Tracheal epithelial cell (primary cell): ENCODE measurements at places on chromosomes 7 and 10. TPM values are rescaled to one million over a fixed set of nuclear protein-coding genes. Genes with fewer than 3 reads are reported as not detected.

RAMP3 gene
- 0.21 TPM in 1 of 2 replicates, not detected in the other for total RNA-seq

ZNF804B gene
- total RNA-seq, result not detected in 2 replicates

C10orf95 gene
- total RNA-seq, result 3.1 and 5.1 TPM in 2 replicates

PLAC9 gene
- not detected in 2 replicates for total RNA-seq

MBLAC1 gene
- total RNA-seq, result 1.3 and 1.7 TPM in 2 replicates

MAPK8 gene
- total RNA-seq, result 50.8 and 59.5 TPM in 2 replicates

UCMA gene
- not detected in 2 replicates for total RNA-seq

HABP2 gene
- 0.24 TPM in 1 of 2 replicates, not detected in the other for total RNA-seq

SLC29A4 gene
- total RNA-seq, result 8.7 and 11.6 TPM in 2 replicates

INMT gene
- total RNA-seq, result not detected in 2 replicates

ASZ1 gene
- not detected in 2 replicates for total RNA-seq

PRKG1 gene
- total RNA-seq, result 0.24 and 0.43 TPM in 2 replicates

SYCE1 gene
- not detected in 2 replicates for total RNA-seq

ACSM6 gene
- not detected in 2 replicates for total RNA-seq

GSDME gene
- total RNA-seq, result 51.8 and 54.0 TPM in 2 replicates

MYOZ1 gene
- not detected in 2 replicates for total RNA-seq

MMP21 gene
- not detected in 2 replicates for total RNA-seq

SLC18A2 gene
- total RNA-seq, result under 0.01 TPM in 1 of 2 replicates, not detected in the other

AGMO gene
- 0.24 and 0.43 TPM in 2 replicates for total RNA-seq

VSIR gene
- 4.3 and 10.0 TPM in 2 replicates for total RNA-seq

GIMAP7 gene
- total RNA-seq, result under 0.01 TPM in 1 of 2 replicates, not detected in the other

ACTR3C gene
- 4.5 and 11.6 TPM in 2 replicates for total RNA-seq

CDK13 gene
- total RNA-seq, result 46.0 and 57.5 TPM in 2 replicates

GPNMB gene
- total RNA-seq, result 19.6 and 142 TPM in 2 replicates

ARHGAP22 gene
- 15.8 and 29.4 TPM in 2 replicates for total RNA-seq

AIFM2 gene
- 2.2 and 4.5 TPM in 2 replicates for total RNA-seq

WEE2 gene
- not detected in 2 replicates for total RNA-seq

TSPAN15 gene
- 12.6 and 20.5 TPM in 2 replicates for total RNA-seq

REEP3 gene
- 67.2 and 97.0 TPM in 2 replicates for total RNA-seq

FFAR4 gene
- total RNA-seq, result not detected in 2 replicates
